Liver (tissue), 10 donors: ENCODE measurements at places on chromosomes 12 and 14.

GRCh38 chr14:56956182-56956581, 145.9 kb upstream of the OTX2 start:
- DNase-seq, result no peak

- no peak for DNase-seq
Measured at GRCh38 chr12:42084522-42084921, 60.2 kb downstream of the GXYLT1 start.

DNA sequence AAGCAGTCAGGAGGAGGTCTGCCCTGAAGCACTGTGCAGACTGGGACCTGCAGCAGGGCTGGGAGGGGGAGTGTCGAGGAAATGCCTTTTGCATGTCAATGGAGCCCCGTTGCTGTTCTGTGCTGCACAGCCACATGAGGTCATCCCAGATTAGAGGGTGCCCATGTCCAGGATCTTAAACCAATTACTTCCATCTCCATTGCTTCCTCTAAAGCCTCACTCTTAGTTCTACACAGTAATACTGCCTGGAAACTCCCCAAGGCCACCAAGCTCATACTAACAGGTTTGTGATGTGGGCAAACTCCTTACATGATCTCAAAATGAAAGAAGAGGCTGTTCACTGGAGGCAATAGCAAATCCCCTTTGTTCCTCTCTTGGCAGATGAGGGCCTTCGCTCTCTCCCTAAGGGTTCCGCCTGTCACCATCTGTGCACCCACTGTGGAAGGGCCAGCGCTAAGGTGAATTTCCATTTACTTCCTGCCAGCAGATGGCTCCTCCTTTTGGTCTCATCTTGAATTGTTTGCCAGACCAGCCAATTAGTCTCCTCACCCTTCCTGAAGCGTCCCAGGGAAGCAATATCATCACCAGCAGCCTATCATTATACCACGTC, 35.4 kb upstream of the LTA4H start:
- no peak for DNase-seq

GRCh38 chr12:89179983-89180382, 172.3 kb downstream of the DUSP6 start:
- no peak for DNase-seq

DNA sequence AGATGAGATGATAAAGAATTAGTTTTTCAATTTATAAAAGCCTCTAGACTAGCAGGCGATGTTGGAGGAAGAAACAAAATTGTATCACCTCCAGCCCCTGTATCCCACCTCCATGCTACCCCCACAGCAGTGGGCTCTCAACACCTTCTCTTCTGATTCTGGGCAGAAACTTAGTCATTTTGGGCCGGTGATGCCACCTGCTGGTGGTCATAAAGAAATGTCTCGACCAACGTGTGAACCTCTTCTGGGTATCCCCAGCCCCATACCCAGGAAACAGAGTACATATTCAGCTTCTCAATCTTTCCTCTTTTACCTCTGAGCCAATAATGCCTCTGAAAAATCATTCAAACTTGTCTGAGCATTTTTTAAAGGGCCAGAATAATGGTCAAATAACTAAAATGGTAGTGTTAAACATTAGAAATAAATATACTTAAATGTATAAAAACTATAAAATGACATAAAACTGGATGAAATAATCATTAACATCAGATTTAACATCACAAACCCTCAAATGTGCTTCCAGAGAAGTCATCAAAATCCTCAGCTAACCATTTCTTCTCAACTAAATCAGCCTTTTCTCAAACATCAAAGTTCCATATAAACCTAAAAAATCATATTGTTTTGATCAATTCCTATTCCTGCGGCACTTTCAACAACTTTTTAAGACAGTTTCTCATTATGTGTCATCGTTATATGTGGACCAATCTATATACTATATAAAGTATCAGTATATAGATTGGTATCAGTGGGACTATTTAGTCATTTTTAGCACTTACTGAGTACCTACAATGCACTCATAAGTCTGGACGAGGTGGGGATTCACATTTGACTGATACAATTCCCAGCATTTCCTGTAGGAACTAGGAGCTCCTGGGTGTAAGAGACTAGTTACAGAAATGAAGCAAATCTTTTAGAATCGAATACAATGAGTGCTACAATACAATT, 69.4 kb downstream of the ATXN2 start:
- DNase-seq, result peak; percentile 62
